ENCODE measurements at places on chromosomes 1 and 21. TPM values are rescaled to one million over a fixed set of nuclear protein-coding genes. Genes with fewer than 3 reads are reported as not detected.

DNA sequence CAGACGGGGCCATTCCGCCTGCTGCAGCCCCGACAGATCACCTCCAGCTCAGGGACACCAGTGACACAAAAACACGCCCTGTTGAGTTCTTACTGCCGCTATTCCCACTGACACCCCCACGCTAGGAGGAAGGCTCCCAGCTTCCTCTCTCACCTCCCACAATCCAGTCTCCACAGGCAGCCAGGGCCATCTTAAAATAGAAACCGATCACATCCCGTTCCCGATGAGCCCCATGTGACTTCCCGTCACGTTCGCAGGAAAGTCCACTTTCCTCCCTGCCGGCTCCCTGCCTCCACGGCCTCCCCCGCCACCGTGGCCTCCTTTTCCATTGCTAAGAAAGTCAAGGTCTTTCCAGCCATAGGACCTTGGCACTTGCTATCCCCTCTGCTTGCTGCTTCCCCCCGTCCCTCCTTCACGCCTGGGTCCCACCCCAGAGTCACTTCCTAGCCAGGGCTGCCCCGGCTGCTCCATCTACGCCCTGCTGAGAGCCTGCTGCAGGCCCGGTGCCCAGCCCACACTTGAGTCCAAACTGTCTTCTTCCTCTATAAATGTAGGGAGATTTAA lies 24.0 kb upstream of the DDOST start:
- H3K27me3 ChIP-seq, result peaks cover 1% of the 10 kb centered on the region
- H3K27ac ChIP-seq, result no peak overlapping the region
- no peak for DNase-seq
- H3K36me3 ChIP-seq, result no peaks in the 10 kb centered on the region

DNA sequence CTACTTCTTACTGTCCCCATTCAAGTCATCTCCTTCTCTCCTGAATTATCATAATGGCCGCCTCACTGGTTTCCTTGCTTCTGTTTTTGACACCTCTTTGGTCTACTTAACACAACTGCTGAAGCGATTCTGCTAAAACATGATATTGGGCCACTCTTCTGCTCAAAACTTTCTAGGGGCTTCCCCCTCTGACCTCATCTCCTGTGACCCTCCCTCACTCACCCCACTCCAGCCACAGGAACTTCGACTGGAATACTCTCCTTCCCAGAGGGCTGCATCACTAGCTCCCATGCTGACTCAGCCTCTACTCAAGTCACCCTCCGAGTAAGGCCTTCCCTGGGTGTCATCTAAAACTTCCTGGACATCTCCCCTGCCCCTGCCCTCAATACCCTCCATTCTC lies 35.7 kb downstream of the NRIP1 start:
- no peak for DNase-seq
- H3K27me3 ChIP-seq, result no peaks in the 10 kb centered on the region
- H3K4me1 ChIP-seq, result peaks cover 47% of the 10 kb centered on the region
- peaks cover 10% of the 10 kb centered on the region for H3K36me3 ChIP-seq
- no peak overlapping the region for H3K4me3 ChIP-seq
- no peak overlapping the region for H3K27ac ChIP-seq

DNA sequence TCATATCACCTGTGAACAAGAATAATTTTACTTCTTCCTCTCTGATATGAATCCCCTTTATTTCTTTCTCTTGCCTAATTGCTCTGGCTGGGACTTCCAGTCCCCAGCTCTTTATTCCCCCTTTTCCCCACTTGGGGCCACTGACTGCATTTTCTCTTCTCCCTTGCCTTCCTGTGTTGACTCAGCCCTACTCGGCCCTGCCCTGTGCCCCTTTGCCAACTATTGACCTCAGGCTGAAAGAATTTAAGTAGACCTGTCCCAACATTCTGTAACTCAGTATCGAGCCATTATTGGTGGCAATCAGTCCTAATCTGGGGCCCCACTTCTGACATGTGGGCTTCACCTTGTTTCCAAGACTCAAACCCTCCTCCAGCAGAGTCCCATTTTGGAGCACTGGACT lies 60.6 kb upstream of the STUM start:
- H3K27ac ChIP-seq, result no peak overlapping the region
- no peaks in the 10 kb centered on the region for H3K36me3 ChIP-seq
- no peak for DNase-seq
- H3K27me3 ChIP-seq, result peaks cover 7% of the 10 kb centered on the region
- H3K4me1 ChIP-seq, result peaks cover 17% of the 10 kb centered on the region
- H3K4me3 ChIP-seq, result no peak overlapping the region

- H3K27ac ChIP-seq, result no peak overlapping the region
- no peaks in the 10 kb centered on the region for H3K27me3 ChIP-seq
- H3K4me3 ChIP-seq, result no peak overlapping the region
- DNase-seq, result no peak
These were observed 113.0 kb downstream of the POU2F1 start for GRCh38 chr1:167333703-167334102.

- H3K36me3 ChIP-seq, result no peaks in the 10 kb centered on the region
- DNase-seq, result no peak
- H3K27ac ChIP-seq, result no peak overlapping the region
- H3K4me3 ChIP-seq, result no peak overlapping the region
- no peaks in the 10 kb centered on the region for H3K27me3 ChIP-seq
- peaks cover 18% of the 10 kb centered on the region for H3K4me1 ChIP-seq
These were observed 57.9 kb upstream of the PRKACB start for GRCh38 chr1:84086189-84086588.

- H3K27me3 ChIP-seq, result no peaks in the 10 kb centered on the region
- DNase-seq, result no peak
- no peak within 1 kb of the TSS for H3K4me3 ChIP-seq
- no peaks in the 10 kb centered on the region for H3K36me3 ChIP-seq
- peaks cover 2% of the 10 kb centered on the region for H3K4me1 ChIP-seq
These were observed at the start of gene EPS8L3 for GRCh38 chr1:109763646-109764415. Gene EPS8L3, minus strand, starts transcription at chr1:109763923. Its CDS starts 2,174 bp downstream, at chr1:109761749.

- no peak overlapping the region for H3K27ac ChIP-seq
- H3K36me3 ChIP-seq, result no peaks in the 10 kb centered on the region
- peaks cover 16% of the 10 kb centered on the region for H3K27me3 ChIP-seq
- DNase-seq, result no peak
These were observed 176.4 kb upstream of the PALMD start for GRCh38 chr1:99469550-99469971.

GRCh38 chr1:223410036-223410435 lies 16.8 kb downstream of the CCDC185 start:
- H3K36me3 ChIP-seq, result no peaks in the 10 kb centered on the region
- no peaks in the 10 kb centered on the region for H3K27me3 ChIP-seq
- H3K4me3 ChIP-seq, result no peak overlapping the region
- DNase-seq, result no peak
- peaks cover 12% of the 10 kb centered on the region for H3K4me1 ChIP-seq

DNA sequence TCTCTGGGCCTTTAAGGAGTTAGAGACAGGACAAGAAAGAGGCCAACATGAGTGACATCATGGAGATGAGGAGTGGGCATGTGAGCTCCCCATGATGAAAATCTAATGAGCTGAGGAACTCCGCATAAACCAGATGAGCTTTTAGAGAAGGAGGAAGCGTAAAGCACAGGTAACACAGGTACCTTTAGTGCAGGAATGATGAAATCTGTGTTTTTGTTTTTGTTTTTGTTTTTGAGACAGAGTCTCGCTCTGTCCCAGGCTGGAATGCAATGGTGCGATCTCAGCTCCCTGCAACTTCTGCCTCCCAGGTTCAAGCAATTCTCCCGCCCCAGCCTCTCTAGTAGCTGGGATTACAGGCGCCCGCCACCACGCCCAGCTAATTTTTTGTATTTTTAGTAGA lies 12.7 kb upstream of the FAM89A start:
- no peaks in the 10 kb centered on the region for H3K36me3 ChIP-seq
- peaks cover 3% of the 10 kb centered on the region for H3K27me3 ChIP-seq
- no peak overlapping the region for H3K27ac ChIP-seq
- H3K4me1 ChIP-seq, result peaks cover 10% of the 10 kb centered on the region
- no peak for DNase-seq
- no peak overlapping the region for H3K4me3 ChIP-seq

- no peaks in the 10 kb centered on the region for H3K36me3 ChIP-seq
- no peak for DNase-seq
- no peak overlapping the region for H3K27ac ChIP-seq
These were observed 38.6 kb downstream of the SSBP3 start for GRCh38 chr1:54367613-54368012.

GRCh38 chr1:212674872-212675271 lies 24.8 kb downstream of the BATF3 start:
- peaks cover 10% of the 10 kb centered on the region for H3K4me1 ChIP-seq
- H3K27ac ChIP-seq, result no peak overlapping the region
- DNase-seq, result no peak
- H3K27me3 ChIP-seq, result peaks cover 6% of the 10 kb centered on the region
- H3K36me3 ChIP-seq, result no peaks in the 10 kb centered on the region

DNA sequence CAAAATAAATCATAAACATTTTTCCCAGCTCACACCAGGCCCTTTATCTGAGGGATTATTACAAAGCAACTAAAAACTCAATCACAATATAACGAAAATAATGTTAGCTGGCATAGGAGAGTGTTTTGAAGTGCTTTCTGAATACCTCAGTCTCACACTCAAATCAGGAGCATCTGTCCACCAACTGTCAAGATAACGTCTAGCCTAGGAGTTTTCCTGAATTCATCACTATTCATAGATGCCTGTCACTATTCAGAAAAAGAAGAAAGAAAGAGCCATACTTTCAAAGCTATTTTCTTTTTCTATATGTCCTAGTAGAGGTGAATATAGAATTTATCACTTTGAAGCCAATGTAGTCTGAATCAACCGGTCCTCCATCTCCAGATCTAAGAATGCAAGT lies 127.0 kb downstream of the AKT3 start:
- H3K36me3 ChIP-seq, result peaks cover 11% of the 10 kb centered on the region
- peaks cover 13% of the 10 kb centered on the region for H3K4me1 ChIP-seq
- H3K27ac ChIP-seq, result no peak overlapping the region
- DNase-seq, result no peak

DNA sequence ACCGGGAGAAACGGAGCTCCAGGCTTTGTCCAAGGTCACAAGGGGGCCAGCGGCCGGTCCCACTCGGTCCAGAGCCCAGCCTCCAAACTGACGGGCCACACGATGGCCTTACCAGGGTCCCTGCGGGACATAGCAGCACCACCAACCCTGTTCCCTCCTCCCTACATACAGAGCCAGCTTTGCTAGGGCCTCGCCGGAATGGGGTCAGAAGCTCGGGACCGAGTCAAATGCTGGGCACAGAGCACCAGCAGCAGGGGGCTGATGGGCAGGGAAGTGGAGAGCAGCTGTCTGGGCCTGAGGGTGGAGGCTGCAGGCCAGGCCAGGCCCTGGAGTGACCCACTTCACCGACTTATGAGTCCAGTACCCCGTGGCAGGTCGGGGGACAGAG lies 14.9 kb upstream of the TTC39A start:
- no peak overlapping the region for H3K4me3 ChIP-seq
- no peak overlapping the region for H3K27ac ChIP-seq
- peaks cover 4% of the 10 kb centered on the region for H3K4me1 ChIP-seq
- peaks cover 34% of the 10 kb centered on the region for H3K27me3 ChIP-seq
- no peaks in the 10 kb centered on the region for H3K36me3 ChIP-seq

DNA sequence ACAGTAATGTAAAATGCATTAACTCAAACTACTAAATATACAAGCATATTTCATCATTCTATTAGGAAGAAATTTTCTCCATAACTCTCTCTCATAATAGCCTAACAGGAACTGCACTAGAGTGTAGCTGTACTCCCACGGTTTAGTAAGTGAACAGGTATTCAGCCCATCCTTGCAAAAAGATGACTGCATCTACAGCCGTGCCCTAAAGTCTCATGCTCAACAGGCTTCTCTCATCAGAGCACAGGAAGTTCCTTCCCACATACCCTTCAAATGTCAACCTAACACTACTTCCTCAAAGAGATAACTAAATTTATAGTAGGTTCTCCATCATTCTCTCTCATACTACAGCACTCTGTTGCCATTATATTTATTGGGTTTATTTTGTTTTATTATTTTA lies 251.6 kb downstream of the AKT3 start:
- H3K4me1 ChIP-seq, result peaks cover 22% of the 10 kb centered on the region
- no peak overlapping the region for H3K4me3 ChIP-seq
- H3K36me3 ChIP-seq, result peaks cover 15% of the 10 kb centered on the region
- DNase-seq, result peak; percentile 7

- peaks cover 22% of the 10 kb centered on the region for H3K4me1 ChIP-seq
- peak overlapping the region; percentile 72 for H3K27ac ChIP-seq
- peak overlapping the region; percentile 65 for H3K4me3 ChIP-seq
- H3K27me3 ChIP-seq, result no peaks in the 10 kb centered on the region
- DNase-seq, result no peak
These were observed 5.0 kb upstream of the ACOT11 start for GRCh38 chr1:54542962-54543539.

- peak; percentile 77 for DNase-seq
- peak overlapping the region; percentile 99 for H3K27ac ChIP-seq
- H3K36me3 ChIP-seq, result no peaks in the 10 kb centered on the region
- H3K4me1 ChIP-seq, result peaks cover 56% of the 10 kb centered on the region
These were observed 32.7 kb upstream of the WASF2 start for GRCh38 chr1:27522432-27523336.

DNA sequence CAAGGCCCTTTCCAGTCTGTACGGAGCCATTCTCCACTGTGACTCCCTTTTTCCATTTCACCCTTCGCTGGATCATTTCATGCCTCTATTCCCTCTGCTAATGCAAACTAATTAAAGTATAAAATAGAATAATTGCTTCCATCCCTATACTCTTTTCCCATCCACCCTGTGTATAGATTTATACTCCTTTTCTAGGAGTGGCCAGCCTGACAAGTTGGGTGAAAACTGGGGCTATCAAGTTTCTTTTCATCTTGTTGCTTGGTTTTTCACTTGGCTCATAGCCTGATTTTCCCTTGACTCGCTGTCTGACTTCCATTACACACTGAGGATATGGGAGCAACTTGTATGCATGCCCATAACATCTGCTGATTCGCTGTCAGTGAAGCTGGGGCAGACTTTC lies 107.0 kb downstream of the PLXNA2 start:
- H3K27me3 ChIP-seq, result no peaks in the 10 kb centered on the region
- H3K36me3 ChIP-seq, result no peaks in the 10 kb centered on the region
- no peak overlapping the region for H3K27ac ChIP-seq
- peaks cover 1% of the 10 kb centered on the region for H3K4me1 ChIP-seq

- peak overlapping the region; percentile 62 for H3K4me3 ChIP-seq
- peaks cover 59% of the 10 kb centered on the region for H3K27me3 ChIP-seq
- no peak for DNase-seq
These were observed 1.1 kb upstream of the GNG12 start for GRCh38 chr1:67834246-67834877.

DNA sequence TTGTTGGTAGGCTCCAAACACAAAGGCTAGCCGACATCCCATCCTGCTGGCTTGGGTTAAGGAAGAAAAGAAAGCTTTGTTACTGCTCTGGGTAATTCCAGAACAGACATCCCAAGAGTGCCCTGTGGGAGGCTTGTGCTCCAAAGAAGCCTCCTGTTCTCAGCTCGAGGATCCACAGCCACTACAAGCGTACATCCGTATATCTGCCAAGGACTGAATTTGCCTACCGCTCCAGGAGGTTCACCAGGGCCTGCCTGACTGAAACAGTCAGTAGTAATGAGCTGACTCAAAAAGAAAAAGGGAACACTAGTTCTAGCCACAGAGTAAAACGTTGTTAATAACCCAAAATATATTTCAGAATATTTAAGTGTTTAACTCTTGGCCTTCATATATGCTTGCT lies 24.8 kb upstream of the MUTYH start:
- DNase-seq, result no peak
- H3K36me3 ChIP-seq, result no peaks in the 10 kb centered on the region
- H3K4me3 ChIP-seq, result no peak overlapping the region
- no peak overlapping the region for H3K27ac ChIP-seq

AKNAD1 gene
- not detected for polyA plus RNA-seq

TPRG1L gene
- 42.3 TPM for polyA plus RNA-seq

GPR37L1 gene
- 0.19 TPM for polyA plus RNA-seq

ITPKB gene
- polyA plus RNA-seq, result 73.0 TPM

CTPS1 gene
- polyA plus RNA-seq, result 19.0 TPM

CFHR5 gene
- polyA plus RNA-seq, result not detected

DCDC2B gene
- polyA plus RNA-seq, result not detected

LYSMD1 gene
- polyA plus RNA-seq, result 0.30 TPM

TMEM54 gene
- not detected for polyA plus RNA-seq

METTL18 gene
- polyA plus RNA-seq, result 17.5 TPM

IGSF3 gene
- polyA plus RNA-seq, result not detected

Data from naive thymus-derived CD8-positive, alpha-beta T cell (primary cell).